ENCODE measurements at places on chromosomes 5 and 9.

- DNase-seq: no peak
Observed at GRCh38 chr9:122065923-122066629, 27.0 kb downstream of the TTLL11 start.

DNA sequence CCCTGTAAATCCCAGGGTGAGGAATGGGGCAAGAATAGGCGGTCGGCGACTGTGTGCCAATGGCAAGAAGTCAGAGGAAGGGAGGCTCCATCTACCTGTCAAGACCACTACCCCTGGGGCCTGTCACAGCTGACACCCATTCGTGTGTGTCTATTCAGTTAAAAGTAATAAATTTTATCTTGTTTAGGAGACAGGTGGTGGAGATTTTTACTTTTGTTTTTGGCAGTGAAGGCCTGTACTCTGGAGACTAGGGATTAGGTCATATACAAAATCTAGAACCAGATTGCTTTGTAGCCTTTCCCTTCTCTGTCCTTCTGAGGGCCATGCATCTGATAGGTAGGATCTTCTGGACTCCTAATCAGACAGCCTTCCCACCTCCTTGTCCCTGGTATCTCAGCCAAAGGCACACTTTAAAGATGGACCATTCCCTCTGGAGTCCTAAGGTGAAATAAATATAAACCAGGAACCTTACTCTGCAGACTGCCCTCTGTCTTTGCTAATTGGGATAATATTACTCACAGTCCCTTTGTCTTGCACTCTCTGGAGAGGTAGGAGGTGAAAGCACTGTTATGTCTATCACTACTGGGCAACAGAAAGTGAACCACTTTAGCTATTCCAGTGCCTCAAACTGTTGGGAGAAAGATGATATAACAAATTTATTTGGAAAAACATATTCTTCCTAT lies 213.2 kb upstream of the ACTBL2 start:
- DNase-seq: no peak

- DNase-seq: no peak
Observed at GRCh38 chr5:78907255-78907891, 77.7 kb downstream of the ARSB start.

- no peak for DNase-seq
Observed at GRCh38 chr5:136676685-136677084, 311.3 kb upstream of the TRPC7 start.

GRCh38 chr9:131370638-131371037 lies 23.2 kb upstream of the PRRC2B start:
- DNase-seq: no peak
